ENCODE measurements at places on chromosomes 16 and 17.
A peak's percentile ranks its signal among the peaks of the same experiment; 100 is the strongest.

GRCh38 chr16:25126820-25127232 lies 15.3 kb downstream of the LCMT1 start:
- peak; percentile 80 for DNase-seq

DNA sequence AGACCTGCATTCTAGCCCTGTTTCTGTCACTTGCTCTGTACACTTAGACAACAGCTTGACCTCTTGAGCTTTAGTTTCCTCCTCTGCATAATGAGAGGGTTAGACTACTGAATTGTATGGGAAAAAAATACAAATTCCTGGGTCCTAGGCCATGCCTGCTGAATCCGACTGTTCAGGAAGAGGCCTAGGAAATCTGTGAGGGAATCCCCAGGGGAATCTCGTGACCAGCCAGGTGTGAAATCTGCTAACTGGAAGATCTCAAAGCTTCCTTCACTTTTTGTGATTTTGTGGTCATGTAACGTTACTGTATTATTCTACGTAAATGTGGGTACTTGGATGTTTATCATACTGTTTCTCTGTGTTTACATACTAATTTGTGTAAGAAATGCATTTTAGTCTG lies 58.2 kb downstream of the CYLD start:
- DNase-seq, result no peak

- peak; percentile 67 for DNase-seq
Observed at GRCh38 chr17:63826468-63827001, 696 bp upstream of the PSMC5 start.

- no peak for DNase-seq
Observed at GRCh38 chr17:73588301-73588846, 55.9 kb downstream of the SDK2 start.

DNA sequence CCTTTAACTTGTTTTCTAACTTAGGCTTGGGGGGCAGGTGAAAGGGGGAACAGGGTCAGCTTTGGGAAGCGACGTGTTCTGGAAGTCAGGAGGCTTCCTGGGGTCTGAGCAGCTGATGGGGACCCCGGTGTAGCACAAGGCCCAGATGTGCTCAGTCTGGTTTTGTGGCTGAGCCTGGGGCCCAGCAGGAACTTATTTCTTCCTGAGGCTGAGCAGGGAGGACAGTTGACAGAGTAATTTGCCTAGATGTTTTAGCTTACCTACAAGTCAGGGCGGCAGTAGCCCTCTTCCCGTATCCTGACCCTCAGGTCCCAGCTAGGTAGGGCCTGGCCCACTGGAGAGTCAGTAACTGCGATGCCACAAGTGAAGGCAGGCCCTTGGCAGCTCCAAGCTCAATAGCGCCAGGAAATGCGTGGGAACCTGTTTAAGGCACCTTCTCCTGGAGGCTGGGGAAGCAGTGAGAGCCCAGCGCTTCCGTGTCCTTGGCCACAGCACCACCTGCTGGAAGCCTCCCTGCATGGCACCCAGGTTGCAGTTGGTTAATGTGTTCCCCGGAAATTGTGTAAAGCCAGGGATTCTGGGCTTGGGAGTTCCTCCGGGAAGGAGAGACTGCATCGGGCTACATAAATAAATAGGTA lies 5.2 kb downstream of the CCR7 start:
- DNase-seq, result peak; percentile 95

- DNase-seq, result peak; percentile 83
Observed at GRCh38 chr17:42775534-42776098, 2.4 kb downstream of the VPS25 start.

GRCh38 chr16:81586417-81586816 lies 141.8 kb downstream of the CMIP start:
- no peak for DNase-seq

DNA sequence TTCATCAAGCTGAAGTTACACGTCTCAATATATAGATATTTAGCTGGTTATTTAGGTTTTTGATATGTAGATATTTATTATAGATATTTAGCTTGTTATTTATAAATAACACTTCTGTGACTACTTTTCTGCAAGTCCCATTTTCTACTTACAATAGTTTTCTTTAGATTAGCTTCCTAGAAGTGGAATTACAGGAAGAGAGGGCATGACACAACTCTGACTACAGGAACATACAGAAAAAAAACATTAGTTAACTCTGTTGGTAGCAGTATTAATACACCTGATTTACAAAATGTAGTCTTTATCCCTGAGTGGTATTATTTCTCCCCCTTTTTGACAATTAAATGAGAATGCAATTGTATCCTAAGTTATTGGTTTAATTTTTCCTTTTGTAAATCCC lies 21.2 kb upstream of the CCL1 start:
- DNase-seq, result no peak

DNA sequence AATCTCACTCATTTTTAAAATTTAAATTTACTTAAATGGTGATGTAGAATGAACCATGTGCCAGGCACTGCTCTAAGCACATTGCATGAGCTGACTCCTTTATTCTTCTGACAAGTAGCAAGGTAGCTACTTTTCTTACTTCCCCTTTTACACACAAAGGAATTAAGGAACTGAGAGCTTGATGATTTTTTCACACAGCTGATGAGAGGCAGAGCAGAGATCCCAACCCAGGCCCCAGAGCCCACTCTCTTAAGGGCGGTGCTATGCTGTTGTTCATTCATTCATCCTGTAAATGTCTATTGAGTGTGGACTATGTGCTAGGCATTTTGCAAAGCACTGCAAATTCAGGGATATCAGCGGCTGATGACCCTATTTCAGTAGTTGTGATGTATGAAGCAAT lies 17.9 kb downstream of the SEC14L5 start:
- no peak for DNase-seq

- DNase-seq, result no peak
Observed at GRCh38 chr17:27499451-27500265, 43.4 kb downstream of the KSR1 start.

GRCh38 chr17:61458421-61459141 lies 6.4 kb downstream of the TBX4 start:
- DNase-seq, result no peak

- no peak for DNase-seq
Observed at GRCh38 chr17:34486761-34487160, 92.6 kb upstream of the TMEM132E start.

DNA sequence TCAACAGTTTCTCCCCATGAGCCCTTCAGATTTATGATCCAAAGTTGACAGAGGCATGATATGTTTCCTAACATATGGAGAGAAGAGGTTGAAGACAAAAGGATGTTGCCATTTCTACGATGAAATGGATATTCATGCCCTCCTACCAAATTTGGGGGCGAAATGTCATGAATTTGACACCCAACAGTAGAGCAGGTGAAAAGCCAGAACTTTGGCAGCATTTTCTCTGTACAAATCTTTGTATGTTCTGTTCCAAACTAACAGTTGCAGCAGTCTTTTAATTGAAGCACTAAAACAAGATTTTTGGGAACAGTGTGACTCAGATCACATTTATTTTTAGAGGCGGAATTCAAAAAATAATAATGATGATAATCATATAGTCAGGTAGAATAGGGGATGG lies 130.1 kb downstream of the TRIM37 start:
- no peak for DNase-seq

DNA sequence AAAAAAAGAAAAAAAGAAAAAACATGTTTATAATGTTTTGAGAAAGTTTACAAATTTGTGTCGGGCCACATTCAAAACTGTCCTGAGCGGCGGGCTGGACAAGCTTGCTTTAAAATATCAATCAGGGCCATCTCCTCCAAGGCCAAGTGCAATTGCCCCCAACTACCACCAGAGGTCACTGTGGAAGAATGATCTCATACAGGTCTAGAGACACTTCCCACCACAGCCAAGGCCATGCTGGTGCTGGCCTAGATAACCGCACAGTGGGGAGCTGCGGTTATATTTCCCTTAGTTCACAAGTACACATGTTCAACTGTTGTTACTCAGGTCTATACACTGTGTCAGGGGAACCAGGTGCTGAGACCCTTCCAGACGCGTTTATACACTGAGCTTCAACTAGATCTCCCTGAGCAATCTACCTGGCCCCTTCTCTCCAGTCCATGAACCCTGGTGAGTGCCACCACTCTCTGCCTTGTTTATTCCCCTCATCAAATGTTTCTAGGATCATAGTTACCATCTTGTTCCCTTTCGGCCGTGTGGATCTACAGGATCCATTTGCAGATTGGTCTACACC lies 83.8 kb upstream of the CCL2 start:
- peak; percentile 70 for DNase-seq

- DNase-seq, result no peak
Observed at GRCh38 chr16:16175296-16175695, 48.0 kb downstream of the ABCC6 start.

DNA sequence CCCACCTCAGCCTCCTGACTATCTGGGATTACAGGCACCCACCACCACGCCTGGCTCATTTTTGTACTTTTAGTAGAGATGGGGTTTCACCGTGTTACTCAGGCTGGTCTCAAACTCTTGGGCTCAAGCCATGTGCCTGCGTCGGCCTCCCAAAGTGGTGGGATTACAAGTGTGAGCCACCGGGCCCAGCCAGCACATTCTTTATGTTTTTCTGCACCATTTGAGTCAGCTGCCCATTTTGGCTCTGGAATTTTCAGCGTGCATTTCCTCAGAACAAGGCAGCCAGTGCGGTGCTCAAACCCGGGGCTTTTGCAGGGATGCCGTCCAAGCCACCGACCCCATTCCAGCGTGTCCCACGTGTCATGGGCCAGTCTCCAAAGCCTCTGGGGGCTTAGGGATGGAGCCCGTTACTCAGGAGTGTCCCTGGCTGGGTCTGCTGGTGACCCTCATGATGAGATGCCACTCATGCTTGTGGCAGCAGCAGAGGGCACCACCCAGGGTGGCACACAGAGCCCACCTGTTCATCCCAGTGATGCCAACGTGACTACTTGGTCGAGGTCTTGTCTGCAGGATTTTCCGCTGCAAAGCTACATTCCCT lies 3.7 kb upstream of the RAB40C start:
- peak; percentile 81 for DNase-seq

DNA sequence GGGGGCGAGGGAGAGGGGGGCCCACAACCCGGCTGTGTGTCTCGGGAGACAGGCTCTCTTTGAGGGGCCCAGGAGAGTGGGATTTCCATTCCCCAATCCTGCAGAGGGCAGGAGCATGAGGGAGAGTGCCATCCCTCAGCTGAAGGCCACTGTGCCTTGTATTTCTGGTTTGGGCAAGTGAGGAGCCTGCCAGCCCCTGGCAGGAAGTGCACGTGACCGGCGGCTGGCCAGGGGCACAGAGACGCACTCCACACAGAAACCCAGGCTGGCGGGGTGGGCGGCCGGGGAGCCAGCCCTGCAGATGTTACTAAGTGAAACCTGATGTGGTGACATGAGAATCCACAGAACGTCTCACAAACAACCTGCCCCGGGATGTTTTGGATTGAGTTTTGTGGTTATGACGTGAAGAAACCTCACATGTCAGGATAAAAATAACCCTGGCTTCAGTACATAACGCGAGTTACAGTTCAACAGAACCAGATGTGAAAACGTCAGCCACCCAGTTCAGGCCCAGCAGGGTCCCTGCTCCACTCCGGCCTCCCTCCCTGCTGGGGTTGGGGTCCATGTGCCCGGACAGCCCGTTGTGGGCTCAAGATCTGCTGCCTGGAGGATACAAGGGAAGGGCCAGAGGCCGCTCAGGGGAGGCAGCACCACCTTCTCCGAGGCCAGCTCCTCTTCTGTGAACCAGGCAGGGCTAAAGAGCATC lies 51.7 kb upstream of the MTSS2 start:
- peak; percentile 55 for DNase-seq

DNA sequence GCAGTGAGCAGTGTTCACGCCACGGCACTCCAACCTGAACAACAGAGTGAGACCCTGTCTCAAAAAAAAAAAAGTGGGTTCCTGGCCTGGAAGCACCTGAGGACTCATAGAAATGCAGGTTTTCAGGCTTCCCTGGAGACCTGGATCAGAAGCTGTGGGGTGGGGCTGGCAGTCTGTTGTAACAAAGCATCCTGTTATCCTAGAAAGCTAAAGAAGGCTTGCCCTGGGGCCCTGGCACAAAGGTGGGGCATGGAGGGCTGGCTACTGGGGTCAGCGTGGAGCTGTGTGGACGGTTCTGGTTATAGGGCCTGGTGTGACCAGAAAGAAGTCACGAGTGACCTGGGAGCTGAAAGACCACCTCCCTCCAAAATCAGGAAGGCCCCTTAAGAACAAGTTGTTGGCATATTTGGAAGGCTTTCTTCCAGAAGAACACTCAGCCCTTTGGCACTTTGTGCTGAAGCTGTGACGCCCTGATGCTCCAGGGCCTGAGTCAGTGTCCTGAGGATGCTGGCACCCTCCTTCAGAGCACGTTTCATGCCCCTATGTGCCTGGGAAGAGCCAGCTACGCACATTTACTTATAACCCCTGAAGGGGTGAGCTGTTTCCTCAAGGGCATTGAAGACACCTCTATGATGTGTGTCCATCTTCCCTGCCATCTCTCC lies 6.2 kb downstream of the CRISPLD2 start:
- DNase-seq, result no peak

DNA sequence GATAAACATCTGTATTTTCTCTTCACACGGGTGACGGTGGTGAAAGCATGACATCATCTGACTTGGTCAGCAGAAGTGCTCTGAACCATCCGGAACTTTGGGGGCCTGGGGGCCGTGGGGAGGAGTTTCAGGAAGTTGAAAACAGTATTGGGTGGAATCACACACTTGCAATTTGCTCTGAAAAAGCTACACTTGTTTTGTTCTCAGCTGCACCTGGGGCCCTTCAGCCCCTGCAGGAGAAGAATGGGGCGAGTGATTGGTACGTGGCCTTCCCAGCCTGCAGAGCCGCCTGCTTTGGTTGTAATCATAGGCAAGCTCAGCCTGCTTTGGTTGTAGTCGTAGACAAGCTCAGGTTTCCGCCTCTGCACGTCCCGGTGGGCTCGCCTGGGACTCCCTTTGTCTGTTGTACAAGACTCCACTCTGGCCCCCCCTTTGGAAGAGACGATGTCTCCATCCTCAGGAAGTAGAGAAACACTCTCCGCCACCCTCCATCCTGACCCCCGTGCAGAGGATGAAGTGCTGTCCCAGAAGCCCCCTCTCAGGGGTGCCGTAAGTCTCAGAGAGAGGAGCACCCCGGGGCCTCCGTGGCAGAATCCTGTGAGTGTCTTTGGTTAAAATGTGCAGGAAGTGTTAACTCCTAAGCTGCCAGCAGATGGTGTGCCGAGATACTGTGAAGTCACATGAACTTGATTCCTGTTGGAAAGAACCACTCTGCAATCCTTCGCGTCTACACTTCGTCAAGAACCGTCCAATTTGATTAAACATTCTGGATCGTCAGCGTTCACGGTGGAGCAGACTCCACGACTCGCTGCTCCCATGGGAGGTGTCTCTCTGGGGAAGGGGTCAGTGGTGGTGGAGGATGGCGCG lies 5.4 kb downstream of the BANP start:
- DNase-seq, result peak; percentile 77

DNA sequence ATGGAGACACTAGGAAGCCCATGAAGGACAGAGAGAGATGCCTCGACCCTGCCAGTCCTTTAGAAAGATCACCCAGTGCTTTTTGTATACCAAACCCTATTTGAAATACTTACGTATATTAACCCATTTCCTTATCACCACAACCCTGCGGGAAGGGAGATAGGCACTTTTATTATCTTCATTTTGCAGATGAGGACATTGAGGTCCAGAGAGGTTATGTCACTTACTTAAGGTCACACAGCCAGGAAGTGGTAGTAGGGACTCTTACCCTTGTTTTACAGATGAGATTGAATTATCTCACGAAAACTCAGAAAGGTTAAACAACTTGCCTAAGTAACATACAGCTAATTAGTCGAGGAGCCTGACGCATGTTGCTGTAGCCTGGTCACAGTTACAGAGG lies 38.2 kb downstream of the IL4R start:
- DNase-seq, result no peak

GRCh38 chr16:57955572-57956188 lies 15.2 kb downstream of the CNGB1 start:
- peak; percentile 53 for DNase-seq

All from astrocyte of the hippocampus (primary cell).